ENCODE measurements at places on chromosomes 5 and 9. TPM values are rescaled to one million over a fixed set of nuclear protein-coding genes. Genes with fewer than 3 reads are reported as not detected.

Gene CDX1
- total RNA-seq = not detected

Gene RPL12
- total RNA-seq = 1,874 TPM

Gene ZNF79
- 10.3 TPM for total RNA-seq

Gene PCDHGA12
- total RNA-seq = not detected

Gene FBXL7
- total RNA-seq = not detected

Gene SLC36A3
- total RNA-seq = not detected

Gene TSSK1B
- total RNA-seq = not detected

Gene LCN9
- not detected for total RNA-seq

Gene PLAC8L1
- total RNA-seq = not detected

Gene C5orf52
- not detected for total RNA-seq

Gene FREM1
- not detected for total RNA-seq

Gene TAF9
- 45.4 TPM for total RNA-seq

Gene AGTPBP1
- 41.4 TPM for total RNA-seq

Gene INSL4
- not detected for total RNA-seq

Gene PTGDS
- total RNA-seq = 13.2 TPM

Gene SV2C
- total RNA-seq = 0.02 TPM

Gene DDX4
- 0.51 TPM for total RNA-seq

Gene GARIN3
- total RNA-seq = not detected

Gene LIFR
- total RNA-seq = not detected

Gene PJA2
- total RNA-seq = 56.0 TPM

Gene SLC34A1
- 0.38 TPM for total RNA-seq

Gene FAM53C
- 21.2 TPM for total RNA-seq

Gene FABP6
- not detected for total RNA-seq

Gene CTXN3
- not detected for total RNA-seq

Measured in activated naive CD4-positive, alpha-beta T cell treated with anti-CD3 and anti-CD28 coated beads, Interleukin-2, amount 10 ng/mL, durations not matched to agents 5 hours and 36 hours (primary cell).